ENCODE measurements at places on chromosomes 7 and 10.

- DNase-seq = no peak
These were observed 103.0 kb upstream of the LSM8 start for GRCh38 chr7:118080947-118081346.

- no peak for DNase-seq
These were observed 456.5 kb downstream of the GATA3 start for GRCh38 chr10:8511026-8511425.

- DNase-seq = no peak
These were observed 87.1 kb downstream of the SLC16A9 start for GRCh38 chr10:59622320-59623132.

DNA sequence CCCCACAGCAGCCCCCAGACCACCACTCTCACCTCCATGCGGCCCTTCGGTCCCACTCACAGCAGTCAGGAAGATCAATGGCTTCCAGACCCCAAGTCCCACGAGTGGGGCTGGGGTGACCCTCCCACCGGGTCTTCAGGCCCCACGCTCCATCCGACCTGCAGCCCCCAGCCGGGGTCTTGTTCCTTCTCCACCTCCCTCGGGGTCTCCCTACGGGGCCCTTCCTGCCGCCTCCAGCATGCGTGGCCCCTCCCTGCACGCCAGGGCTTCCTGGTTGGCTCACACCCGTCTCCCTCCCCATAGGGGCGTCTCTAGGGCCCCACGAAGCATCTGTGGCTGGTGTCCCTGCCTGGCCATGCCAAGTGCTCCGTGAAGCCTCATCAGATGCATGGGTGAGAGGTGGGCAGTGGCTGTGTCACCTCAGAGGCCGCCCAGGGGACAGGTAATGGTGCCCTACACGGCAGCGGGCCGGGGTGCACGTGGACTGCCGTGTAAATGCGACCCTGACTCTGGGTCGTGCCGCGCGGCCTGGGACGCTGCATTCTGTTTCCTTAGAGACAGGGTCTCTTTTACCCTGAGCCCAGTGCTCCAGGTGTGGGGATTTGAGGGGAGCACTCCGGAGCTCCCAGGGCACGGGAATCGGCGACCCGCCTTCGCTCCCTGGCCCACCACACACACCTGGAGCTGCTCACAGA is 19.9 kb downstream of the ADAP1 start:
- no peak for DNase-seq

DNA sequence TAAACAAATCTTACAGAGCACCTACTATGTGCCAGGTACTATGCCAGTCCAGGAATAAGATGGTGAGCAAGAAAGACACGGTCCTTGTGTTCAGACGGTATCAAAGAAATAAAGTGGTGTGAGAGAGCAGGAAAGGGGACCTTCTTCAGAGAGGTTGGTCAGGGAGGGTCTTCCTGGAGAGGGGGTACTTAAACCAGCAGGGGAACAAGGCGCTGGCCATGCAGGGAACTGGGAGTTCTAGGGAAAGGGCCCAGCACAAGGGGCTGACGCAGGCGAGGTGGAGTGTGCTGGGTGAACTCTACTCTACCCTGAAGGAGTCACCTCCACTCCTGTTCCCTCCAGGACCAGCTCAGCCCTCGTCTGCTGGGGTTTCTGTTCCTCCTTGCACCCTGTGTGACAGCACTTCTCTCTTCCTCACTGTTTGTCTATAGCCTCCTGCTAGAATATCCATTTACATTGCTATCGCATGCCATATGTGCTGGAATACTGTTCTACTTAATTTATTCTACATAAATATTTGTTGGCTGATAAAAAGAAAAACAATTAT is 73.5 kb downstream of the AOAH start:
- DNase-seq = no peak

- no peak for DNase-seq
These were observed 165.2 kb upstream of the TMEM72 start for GRCh38 chr10:44745920-44746319.

GRCh38 chr7:4069268-4070095 is 612.6 kb upstream of the FOXK1 start:
- no peak for DNase-seq

- no peak for DNase-seq
These were observed 11.9 kb downstream of the TMEM120A start for GRCh38 chr7:75982306-75983064.

DNA sequence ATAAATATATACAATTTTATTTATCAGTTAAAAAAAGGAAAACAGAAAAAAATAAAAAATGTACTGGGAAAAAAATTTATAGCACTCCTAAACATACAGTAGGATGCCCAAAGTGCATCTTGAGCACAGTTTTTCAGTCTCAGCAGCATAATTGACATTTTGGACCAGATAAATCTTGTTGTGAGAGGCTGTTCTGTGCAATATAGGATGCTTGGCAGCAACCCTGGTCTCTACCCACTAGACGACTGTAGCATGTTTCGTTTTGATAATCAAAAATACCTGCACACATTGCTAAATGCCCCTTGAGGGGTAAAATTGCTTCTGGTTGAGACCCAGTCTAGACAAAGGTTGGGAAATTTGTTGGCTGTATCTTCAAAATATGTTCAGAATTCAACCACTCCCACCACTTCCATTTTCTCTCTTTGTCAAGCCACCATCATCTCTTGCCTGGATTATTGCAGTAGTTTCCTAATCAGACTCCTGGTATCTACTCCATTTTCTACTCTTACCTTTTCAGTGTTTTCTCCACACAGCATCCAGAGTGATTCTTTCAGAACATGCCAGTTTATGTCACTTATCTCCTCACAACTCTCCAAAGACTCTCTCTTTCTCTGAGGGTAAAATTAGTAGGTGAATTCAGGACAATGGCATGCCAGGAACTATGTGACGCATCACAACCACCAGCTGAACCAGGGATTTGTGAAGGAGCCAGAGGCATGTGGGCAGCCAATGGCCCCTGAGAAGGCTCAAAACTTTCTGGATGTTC is 91.4 kb downstream of the GPR85 start:
- DNase-seq = no peak

DNA sequence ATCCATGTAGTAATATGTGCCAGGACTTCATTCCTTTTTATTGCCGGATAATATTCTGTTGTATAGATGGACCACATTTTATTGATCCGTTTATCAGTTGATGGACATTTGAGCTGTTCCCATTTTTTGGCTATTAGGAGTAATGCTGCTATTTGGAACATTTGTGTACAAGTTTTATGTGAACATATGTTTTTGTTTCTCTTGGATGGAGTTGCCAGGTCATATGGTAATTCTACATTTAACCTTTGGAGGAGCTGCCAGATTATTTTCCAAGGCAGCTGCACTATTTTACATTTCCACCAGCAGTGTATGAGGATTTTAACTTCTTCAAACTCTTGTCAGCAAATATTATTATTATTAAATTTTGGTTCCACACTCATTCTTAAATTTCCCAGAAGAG is 59.2 kb downstream of the C10orf90 start:
- DNase-seq = no peak

- no peak for DNase-seq
These were observed 749.7 kb upstream of the POM121L12 start for GRCh38 chr7:52285689-52286088.

DNA sequence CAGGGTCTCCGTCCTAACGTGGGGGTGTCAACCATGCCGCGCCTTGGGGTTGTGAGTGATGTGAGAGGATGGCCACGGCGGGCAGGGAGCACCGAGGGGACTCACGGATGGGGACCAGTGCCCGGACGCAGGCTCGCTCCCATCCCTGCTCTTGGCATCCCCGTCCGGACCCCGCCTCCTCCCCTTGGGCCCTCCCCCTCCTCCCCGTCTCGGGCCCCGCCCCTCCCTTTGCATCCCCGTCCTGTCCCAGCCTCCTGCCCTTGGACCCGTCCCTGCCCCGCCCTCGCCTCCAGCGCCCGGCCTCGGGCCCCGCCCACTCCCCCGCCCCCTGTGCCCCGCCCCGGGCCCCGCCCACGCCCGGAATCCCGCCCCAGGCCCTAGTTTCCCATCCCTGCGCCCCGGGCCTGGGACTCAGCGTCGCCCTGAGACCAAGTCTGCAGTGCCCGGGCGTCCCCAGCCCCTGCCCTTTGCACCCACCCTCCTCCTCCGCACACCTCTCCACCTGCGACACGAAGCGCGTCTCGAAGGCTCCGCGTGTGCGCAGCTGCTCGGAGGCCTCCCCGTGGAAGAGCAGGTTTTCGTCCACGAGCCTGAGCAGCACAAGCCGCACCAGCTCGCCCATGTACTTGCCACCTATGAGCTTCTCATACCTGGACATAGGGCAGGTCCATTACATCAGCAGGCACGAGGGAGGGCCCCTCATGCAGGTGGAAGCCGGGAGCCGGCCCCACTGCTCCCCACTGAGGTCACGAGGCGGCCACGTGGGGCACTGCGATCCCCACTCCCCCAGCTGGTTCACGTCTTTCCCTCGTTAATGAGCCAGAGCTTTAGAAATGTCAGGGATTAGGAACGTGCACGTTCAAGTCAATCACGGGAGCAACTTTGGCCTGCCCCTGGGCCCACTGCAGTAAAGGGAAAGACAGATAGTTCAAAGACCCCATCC is 5.1 kb upstream of the MYL7 start:
- no peak for DNase-seq

DNA sequence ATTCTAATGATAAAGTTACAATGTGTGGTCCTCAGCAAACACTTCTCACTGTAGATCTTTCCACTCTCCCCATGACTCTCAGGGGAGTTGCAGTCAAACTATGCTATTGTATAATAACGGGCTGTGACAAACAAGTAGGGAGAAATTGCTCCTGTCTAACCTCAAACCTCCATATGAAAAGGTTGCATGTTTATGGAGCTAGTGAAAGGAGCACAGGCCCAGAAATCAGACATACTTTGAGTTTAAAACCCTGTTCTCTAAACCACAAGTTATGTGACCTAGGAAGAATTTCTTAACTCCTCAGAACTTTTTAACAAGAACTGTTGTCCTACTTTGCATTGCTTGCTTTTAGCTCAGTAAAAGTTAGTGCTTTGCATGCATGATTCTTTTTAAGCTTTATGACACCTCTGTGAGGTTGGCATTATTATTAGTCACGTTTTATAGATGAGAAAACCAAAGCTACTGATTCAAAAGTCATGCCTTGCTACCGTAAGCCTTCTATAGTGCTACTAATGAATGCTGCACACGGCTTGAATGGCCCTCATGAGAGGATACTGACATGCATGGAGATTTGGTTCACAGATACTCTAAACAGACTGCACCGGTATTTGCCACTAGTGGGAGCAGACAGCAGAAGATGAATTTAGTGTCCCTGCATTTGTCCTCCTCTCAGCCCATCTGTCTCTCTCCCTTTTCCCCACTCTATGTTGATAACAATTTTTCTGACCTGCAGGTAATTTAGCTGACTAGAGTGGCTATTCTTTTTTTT is 129.5 kb upstream of the PCGF5 start:
- DNase-seq = no peak

DNA sequence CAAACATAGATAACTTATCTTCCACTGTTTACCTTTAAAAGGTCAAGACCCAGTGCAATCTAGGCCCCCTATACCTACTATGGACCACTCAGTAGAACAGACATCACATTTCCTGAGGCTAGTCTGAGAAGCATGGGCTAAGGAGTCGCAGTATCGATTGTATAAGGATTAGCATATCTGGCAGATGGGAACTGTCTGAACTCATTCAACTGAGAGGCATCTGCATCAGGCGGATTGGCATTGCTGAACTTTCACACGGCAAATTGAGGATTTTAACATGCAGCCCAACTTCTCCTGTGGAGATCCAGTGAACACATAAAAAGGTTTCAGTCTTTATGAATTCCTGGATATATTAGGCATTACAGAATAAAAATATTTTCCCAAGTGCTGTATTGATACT is 89.1 kb upstream of the LRGUK start:
- DNase-seq = no peak

GRCh38 chr7:81383846-81384245 is 386.0 kb downstream of the HGF start:
- DNase-seq = no peak

- no peak for DNase-seq
These were observed 34.1 kb upstream of the CAPZA2 start for GRCh38 chr7:116828281-116828680.

DNA sequence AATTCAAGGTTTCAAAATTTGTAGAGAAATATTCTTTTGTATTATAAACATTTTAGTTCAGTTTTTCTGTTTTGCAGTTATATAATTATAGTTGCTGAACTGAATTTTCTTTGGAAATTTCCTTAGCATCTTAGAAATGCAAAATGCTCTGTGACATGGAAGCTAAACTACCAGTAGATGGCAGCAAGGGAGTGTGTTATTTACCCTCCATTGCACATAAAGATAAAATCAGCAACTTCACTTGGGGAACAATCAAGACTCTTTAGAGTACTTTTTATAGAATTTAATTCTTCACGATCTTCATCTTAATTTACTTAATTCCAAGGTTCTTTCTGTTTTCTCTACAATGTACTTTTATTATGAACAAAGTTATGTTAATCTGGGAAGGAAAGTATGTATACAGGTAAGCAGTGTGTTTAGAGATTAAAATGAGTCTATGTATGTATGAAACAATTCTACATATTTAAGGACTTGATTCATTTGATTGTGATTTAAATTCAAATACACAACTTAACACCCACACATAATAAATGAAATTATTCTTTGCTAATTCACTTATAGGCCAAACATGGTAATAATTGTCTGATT is 404.2 kb downstream of the THSD7A start:
- peak; percentile 57 for DNase-seq

DNA sequence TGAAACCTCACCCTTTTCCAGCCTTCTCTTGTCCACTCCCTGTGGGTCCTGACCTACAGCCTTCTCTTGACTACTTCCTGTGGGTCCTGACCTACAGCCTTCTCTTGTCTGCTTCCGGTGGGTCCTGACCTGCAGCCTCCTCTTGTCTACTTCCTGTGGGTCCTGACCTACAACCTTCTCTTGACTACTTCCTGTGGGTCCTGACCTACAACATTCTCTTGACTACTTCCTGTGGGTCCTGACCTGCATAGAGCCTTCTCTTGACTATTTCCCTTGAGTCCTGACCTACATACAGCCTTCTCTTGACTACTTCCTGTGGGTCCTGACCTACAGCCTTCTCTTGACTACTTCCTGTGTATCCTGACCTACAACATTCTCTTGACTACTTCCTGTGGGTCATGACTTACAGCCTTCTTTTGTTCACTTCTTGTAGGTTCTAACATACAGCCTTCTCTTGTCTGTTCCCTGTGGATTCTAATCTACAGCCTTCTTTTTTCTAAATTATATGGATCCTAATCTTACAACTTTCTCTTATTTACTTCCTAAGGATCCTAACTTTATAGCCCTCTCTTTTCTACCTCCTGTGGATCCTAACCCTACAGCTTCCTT is 36.5 kb downstream of the C10orf71 start:
- DNase-seq = no peak

- DNase-seq = no peak
These were observed 135.1 kb downstream of the DPY19L1 start for GRCh38 chr7:34902182-34902581.
